Epithelial cell of proximal tubule (primary cell): ENCODE measurements at places on chromosomes 12 and 14. TPM values are rescaled to one million over a fixed set of nuclear protein-coding genes. Genes with fewer than 3 reads are reported as not detected.

SPTSSA gene
- 9.8 and 12.9 TPM in 2 replicates for total RNA-seq

FAM186B gene
- total RNA-seq = 0.07 TPM in 1 of 2 replicates, not detected in the other

TRHDE gene
- 25.9 and 26.9 TPM in 2 replicates for total RNA-seq

BCDIN3D gene
- 1.7 and 7.1 TPM in 2 replicates for total RNA-seq

SLC7A7 gene
- 3.5 and 5.6 TPM in 2 replicates for total RNA-seq

INHBC gene
- not detected in 2 replicates for total RNA-seq

CLEC2A gene
- not detected in 2 replicates for total RNA-seq
